ENCODE measurements at places on chromosomes 12 and 14.

GRCh38 chr12:57881475-57881874 is 34.9 kb upstream of the CTDSP2 start:
- no peak for DNase-seq

DNA sequence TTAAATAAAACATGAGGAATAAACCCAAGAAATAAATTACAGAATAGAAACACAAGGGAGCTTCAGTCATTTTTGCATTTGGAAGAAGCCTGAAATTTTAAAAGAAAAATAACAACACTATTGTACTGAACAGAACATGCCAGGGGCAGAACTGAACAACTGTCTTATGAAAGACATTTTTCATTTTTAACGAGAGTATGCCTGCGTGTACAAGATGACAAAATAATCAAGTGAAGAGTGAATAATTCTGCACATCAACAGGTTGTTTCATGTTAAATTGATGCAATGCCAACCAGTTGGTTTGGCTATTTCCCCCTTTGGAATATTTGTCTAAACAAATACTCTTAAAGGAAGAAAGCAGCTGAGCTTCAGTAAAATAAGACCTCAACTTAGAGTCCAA is 103.3 kb upstream of the BTG1 start:
- no peak for DNase-seq

DNA sequence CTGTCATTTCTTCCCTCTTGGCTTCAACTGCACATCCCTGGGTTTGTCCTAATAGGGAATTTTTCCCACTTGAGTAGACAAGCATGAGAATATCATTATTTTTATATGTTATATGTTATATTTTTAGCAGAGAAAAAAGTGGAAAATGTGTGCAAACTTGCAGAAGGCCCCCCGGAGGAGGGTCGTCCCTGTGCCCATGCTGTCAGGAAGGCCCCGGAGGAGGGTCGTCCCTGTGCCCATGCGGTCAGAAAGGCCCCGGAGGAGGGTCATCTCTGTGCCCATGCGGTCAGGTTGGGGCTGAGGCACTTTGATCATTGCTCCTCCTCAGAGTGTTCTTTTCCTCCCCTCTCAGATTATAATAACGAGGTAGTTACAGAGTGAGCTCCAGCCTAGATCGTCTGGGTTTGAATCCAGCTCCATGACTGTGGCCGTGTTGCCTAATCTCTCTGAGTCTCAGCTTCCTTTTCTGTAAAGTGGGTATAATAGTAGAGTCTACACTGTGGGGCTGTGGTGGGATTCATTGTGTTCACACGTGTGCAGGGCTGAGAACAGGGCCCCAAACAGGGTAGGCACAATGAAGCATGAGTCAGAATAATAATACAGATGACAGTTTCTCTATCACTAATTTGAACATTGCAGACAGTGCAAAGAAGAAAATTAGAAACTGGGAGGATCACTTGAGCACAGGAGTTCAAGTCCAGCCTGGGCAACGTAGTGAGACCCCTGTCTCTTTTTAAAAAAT is 33.4 kb downstream of the ELK3 start:
- DNase-seq = no peak

DNA sequence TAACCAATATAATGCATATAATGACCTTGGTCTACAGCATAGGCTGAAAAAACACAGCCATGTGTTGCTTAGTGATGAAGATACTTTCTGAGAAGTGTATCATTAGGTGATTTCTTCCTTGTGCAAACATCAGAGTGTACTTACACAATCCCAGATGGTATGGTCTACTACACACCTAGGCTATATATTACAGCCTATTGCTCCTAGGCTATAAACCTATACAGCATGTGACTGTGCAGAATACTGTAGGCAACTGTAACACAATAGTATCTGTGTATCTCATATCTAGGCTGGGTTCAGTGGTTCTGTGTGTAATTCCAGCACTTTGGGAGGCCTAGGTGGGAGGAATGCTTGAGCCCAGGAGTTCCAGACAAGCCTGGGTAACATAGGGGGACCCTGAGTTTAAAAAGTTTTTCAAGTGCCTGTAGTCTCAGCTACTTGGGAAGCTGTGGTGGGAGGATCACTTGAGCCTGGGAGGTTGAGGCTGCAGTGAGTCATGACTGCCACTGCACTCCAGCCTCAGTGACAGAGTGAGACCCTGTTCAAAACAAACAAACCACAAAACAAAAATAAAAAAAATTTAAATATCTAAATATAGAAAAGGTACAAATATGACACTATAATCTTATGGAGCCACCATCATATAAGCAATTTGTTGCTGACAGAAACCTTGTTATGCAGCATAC is 66.6 kb downstream of the GRIP1 start:
- DNase-seq = no peak

GRCh38 chr12:2672863-2673262 is 121.9 kb upstream of the FKBP4 start:
- no peak for DNase-seq

DNA sequence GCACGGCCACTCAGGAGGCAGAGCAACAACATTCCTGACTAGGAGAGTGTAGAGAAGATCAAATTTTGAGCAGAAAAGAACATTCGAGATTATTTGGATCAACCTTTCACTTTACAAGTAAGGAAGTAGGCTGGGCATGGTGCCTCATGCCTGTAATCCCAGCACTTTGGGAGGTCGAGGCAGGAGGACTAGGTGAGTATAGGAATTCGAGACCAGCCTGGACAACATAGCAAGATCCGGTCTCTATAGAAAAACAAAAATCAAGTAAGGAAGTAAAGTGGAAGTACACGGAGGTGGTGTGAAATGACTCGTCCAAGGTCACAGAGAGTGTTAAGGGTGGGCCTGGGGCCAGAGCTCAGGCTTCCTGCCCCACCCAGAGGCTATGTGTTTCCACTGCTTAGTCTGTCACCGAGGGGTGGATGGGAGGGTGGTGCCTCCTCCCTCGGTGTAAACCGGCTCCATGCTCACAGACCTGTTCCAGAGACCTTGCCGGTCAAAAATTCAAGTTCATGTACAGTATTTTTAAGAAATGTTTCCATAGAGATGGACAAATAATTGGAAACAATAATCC is 51.9 kb downstream of the MAP1LC3B2 start:
- DNase-seq = no peak

DNA sequence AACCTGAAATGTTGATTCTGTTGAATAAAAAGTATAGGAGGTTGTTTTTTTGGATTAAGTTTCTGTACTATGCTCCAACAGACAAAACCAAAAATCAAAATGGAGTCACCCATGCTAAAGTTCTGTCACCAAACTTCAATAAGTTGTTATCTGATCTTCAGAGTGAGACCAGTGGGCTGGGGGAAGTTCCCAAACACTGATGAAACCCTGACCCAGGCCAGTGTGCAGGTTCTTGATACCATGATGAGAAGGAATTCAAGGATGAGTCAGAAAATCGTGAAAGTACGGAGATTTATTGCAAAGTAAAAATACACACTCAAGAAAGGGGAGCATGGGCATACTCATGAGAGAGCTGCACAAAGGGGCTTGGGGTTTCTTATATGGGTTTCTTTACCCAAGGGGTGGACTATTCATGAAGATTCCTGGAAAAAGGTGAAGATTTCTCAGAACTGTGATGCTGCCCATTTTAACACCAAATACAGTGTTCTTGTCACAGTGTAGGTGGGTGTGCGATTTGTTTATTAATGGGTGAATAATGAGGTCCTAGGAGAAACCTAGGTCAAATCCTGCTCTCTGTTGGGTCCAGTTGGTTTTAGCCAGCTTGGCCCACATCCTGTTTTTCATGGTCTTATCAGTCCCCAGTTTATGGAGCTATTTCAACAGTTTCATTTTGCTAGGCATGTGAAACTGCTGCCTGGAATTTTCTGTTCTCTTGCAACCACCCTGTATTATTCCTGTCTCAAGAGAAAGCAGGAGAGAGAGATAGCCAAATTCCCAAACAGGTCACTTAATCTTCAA is 27.5 kb upstream of the DENND5B start:
- peak; percentile 3 for DNase-seq

DNA sequence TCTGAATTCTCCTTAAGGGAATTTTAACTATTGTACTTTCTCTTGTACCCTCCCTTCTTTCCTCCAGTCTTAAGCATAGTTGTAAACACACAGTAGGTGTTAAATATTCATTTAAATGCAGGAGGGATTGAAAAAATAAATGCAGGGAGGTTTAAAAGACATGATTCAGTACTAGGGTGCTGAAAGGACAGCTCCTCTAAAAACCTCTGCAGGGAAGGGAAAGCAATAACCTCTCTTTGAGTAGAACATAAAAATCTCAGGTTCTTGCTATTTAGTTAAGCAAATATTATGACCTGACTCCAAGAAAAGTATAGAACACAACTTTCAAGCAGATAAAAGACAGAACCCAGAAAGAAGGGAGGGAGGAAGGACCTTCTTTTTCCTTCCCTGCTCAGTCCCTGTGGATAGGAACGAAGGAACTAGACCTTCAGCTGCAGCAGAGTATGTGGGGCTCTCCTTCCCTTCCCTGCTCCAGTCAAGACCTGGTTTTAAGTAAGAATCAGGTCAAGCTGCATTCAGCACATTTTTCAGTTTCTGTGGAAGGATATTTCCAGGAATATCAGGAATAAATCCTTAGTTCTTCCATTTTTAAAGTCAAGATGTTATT is 4.7 kb downstream of the MAP3K9 start:
- no peak for DNase-seq

DNA sequence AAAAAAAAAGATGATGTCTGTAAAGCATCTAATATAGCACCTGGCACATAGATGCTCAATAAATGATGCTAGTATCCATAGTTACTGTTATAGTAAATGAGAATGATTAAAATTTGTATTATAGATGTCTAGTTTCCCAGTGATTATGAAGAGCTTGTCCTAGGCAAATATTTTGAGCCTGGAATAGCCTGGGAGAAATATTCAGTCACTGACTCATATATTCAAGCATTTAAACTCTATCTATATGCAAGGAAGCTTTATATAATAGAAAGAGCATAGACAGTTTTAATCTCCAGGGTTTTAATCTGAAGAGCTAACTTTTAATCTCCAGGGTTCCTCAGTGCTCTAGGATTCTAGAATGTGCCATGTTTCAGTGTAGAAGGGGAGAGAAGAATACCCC is 91.5 kb upstream of the VASH1 start:
- no peak for DNase-seq

DNA sequence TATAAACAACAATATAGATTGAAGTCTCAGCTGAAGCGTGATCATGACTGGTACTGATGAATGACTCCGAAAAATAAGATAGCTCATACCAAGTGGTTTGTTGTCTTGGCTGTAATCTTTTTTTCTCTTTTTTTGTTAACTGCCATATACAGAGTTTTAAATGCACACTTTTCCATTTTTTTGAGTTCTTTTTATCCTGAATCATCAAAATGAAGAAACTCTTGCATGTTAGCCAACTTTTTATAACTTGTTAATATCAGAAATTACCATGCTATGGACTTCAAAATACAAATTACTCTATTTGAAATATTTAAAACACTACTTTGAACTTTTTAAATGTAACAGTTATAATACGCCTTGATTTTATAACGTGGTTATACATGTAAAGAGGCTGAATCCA is 10.1 kb upstream of the KCNMB4 start:
- DNase-seq = no peak

GRCh38 chr12:46233423-46233822 is 35.4 kb downstream of the SLC38A1 start:
- no peak for DNase-seq

DNA sequence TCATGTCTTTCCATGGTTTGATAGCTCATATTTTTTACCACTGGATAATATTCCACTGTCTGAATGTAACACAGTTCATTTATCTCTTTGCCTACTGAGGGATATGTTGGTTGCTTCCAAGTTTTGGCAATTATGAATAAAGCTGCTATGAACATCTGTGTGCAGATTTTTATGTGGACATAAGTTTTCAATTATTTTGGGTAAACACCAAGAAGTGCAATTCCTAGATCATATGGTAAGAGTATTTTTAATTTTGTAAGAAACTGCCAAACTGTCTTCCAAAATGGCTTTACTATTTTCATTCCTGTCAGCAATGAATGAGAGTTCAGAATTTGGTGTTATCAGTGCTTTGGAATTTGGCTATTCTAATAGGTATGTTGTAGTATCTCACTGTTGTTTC is 43.7 kb upstream of the SLC35F4 start:
- DNase-seq = no peak

- no peak for DNase-seq
These were observed 54.7 kb downstream of the SLC6A12 start for GRCh38 chr12:159156-159782.

DNA sequence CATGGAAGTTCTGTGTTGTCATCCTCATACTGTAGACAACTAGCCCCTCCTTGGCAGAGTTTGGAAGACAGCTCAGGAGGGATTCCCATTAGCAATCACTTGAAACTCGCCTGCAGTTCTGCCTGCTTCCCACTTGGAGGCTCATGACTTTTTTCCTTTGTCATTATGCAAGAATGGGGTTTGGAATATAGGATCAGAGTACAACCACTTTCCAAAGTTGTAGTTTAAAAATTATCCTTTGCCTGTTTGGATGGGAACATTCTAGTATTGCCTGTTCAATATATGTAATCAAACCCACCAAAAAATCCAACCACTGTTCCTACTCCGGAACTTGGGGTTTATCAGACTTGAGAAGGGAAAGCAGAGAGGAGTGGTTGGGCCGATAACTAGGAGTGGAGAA is 2.1 kb upstream of the GPD1 start:
- peak; percentile 14 for DNase-seq

DNA sequence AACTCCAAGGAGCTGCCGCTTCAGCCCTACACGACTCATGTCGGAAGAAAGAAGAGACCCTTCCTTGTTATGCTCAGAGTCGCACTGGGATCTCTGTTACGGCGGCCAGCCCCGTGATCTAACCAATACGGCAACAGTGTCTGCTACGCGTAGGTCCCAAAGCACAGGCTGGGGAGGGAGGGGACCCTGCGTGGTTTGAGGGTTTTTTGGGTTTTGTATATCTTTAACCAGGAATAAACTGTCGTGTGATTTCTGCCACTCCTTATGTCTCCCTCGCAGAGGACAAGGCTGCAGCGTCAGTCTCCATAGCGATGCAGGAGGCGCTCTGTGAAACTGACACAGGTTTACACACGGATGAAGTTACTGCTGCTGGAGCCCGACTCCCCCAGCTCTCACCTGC is 60.0 kb upstream of the DIO3 start:
- DNase-seq = no peak

GRCh38 chr12:129325566-129325965 is 472.3 kb downstream of the GLT1D1 start:
- DNase-seq = no peak

- no peak for DNase-seq
These were observed 843 bp upstream of the NUAK1 start for GRCh38 chr12:106139422-106140171.

DNA sequence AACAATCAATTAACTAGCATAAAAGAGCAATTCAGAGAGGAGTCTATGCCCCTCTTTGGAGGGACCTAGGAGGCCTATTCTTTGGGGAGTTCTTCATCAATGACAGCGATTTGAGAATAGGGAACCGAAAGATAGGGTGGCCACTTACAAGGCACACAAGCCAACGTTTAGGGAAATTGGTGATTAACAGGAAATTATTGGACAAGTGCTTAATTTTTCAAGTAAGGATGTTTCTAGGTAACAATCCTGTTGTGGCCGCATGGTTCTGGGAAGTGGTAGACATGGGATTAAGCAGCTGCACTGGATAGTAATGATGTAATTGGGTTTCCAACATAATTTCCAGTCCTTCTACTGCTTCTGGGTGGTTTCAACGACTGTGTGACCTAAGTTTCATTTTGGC is 83.2 kb downstream of the HMGA2 start:
- DNase-seq = no peak

All from hematopoietic multipotent progenitor cell treated with erythropoietin and hydrocortisone succinate and interleukin-3 and kit ligand, for 8 days (in vitro differentiated cells).